ENCODE measurements at places on chromosomes 16 and 17.
A peak's percentile ranks its signal among the peaks of the same experiment; 100 is the strongest.

- DNase-seq = no peak
Observed at GRCh38 chr17:53736516-53737240, 86.0 kb upstream of the KIF2B start.

- DNase-seq = no peak
Observed at GRCh38 chr17:5526821-5527598, 40.6 kb downstream of the MIS12 start.

GRCh38 chr16:67101311-67102082 is 8.2 kb upstream of the PHAF1 start:
- no peak for DNase-seq

DNA sequence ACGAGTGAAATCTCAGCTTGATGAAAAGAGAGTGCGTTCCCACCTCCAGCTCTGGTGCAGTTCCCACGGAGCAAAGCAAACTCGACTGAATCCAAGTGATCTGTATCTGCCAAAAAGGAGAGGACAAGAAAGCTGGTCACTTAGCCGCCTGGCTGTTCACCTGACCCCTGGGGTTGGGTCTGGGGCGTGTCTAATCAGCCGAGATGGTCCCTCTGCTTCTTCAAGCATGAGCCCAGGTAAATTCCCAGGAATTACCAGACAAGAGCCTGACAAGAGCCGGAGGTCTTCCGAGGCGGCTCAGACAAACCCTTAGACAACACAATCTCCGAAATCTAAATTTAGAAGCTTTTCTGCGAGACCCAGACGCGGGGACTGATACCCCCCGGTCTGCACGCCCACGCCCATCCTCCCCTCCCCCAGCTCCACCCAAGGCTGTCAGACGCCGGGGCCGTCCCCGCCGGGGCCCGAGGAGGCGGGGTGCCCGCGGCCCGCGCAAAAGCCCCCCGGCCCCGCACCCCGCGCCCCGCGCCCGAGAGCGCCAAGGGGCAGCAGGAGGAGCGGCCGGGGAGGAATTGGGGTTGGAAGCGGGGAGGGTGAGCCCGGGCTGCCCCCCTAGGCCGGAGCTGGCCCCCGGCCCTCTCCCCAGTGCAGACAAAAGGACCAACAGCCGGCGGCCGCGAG is 674 bp downstream of the ZNF821 start:
- DNase-seq = peak; percentile 68

- DNase-seq = no peak
Observed at GRCh38 chr16:28883221-28883996, 5.1 kb downstream of the ATP2A1 start.

DNA sequence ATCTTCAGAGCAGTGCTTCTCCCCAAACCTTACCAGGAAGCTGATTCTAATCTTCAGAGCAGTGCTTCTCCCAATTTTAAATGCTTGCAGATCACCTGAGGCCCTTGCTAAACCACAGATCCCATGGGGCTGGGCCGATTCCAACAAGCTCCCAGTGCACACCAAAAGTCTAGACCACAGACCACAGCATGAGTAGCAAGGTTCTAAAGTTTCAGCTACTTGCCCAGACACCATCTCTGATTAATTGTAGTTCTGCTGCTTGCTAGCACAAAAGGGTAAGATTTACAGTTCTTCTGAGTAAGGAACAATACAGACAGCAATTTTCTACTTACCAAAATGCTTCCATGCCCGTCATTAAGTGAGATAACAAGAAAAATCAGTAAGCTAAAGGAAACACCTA is 12.2 kb downstream of the CLEC3A start:
- no peak for DNase-seq

- no peak for DNase-seq
Observed at GRCh38 chr17:60730273-60730672, 52.6 kb downstream of the BCAS3 start.

- no peak for DNase-seq
Observed at GRCh38 chr16:2278956-2279800, 11.3 kb upstream of the RNPS1 start.

DNA sequence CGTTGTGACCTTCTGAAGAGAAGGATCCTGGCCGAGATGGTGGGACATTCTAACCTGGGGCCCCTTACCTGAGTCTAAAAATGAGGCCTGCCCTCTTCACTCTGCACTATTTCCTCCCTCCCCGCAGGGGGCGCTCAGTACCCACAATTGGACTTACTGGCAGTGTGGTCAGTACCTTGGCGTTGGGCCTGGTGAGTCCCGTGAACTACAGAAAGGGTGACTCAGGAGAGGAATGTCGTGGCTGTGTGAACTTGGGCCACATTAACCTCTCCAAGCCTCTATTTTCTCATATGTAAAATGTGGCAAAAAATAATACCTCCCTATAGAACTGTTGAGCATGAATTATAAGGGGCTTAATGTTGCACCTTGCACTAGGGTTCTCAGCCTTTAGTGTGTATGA is 3.9 kb downstream of the RSAD1 start:
- peak; percentile 79 for DNase-seq
